ENCODE measurements at places on chromosomes 5 and 9.

GRCh38 chr9:110156902-110157301, 51.1 kb downstream of the C9orf152 start:
- DNase-seq = peak; percentile 63

- no peak for DNase-seq
Observed at GRCh38 chr5:139690064-139690802, 42.1 kb downstream of the CXXC5 start.

DNA sequence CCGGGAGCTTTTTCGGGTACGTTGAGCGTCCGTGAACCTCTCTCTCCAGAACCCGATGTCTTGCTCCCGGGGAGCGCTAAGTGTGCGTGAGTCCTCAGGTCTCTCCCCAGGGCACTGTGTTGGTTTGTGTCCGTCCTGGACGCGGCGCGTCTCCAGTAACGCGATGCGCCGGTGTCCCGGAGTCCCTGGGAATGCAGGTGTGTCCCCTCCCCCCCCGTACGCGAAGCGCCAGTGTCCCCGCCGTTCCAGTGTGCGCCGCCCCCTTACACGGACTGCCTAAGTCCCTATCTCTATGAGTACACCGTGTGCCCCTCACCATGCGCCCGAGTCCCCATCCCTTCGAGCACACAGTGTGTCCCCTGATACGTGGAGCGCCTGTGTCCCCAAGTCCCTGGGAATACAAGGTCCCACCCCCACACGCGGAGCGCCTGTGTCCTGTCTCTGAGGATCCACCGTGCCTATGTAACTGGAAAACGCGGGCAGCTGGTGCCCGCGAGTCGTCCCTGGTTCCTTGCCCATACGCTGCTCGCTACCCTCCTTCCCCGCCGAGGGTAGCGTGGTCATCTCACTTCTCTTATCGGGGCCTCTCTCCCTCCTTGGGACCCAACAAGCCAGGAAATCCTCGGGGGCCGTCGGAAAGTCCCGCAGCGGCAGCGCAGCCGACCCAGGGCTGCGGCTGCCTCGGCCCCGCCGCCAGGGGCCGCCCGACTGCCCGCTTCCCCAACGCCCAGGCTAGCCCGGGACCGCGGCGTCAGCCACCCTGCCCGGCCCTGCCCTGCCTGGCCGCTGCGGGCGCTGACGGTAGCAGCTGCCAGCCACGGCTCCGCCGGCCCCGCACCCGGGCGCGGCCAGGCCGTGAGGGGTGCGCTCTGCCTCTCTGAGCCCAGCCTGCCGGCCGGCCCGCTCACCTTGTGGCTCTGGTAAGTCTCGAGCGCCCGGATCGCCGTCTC, 709 bp downstream of the ELL2 start:
- DNase-seq = no peak

DNA sequence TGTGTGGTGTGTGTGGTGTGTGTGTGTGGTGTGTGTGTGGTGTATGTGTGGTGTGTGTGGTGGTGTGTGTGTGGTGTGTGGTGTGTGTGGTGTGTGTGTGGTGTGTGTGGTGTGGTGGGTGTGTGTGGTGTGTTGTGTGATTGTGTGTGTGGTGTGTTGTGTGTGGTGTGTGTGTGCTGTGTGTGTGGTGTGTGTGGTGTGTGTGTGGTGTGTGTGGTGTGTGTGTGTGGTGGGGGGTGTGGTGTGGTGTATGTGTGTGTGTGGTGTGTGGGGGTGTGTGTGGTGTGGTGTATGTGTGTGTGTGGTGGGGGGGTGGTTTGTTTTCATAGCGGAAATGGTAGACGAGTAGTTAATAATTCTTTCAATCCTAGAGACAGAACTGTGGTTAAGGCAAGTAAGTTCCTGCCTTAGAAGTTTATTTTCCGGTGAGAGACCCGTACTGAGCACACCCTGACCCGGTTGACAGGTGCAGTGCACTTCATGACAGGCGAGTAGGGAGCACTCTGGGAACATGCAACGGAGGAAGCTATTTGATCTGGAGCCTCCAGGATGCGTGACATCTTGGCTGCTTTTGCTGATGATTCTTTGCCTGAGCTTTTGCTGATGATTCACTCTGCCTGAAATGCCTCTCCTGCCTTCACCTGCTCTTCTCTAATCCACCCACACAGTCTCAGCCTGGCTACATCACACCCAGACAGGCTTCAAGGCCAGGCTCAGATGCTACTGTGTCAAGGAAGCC, 21.7 kb upstream of the FAT2 start:
- DNase-seq = no peak

GRCh38 chr5:73763300-73764032, 137.5 kb downstream of the ARHGEF28 start:
- peak; percentile 13 for DNase-seq

DNA sequence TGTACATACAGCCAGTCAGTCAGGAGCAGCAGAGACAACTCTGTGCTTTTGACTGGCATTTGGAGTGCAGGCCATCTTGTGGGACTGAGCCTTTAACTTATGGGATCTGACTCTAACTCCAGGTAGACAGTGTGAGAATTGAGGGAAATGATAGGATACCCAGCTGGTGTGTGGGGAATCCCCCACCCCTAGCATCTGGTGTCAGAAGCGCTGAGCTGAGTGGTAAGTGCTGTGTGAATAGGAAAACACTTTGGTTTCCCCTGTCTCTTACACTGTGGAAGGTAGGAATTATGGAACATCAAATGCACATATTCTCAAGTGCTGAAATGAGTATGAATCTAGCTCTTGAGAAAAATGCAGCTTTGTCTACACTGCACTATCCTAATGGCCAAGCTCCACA, 43.9 kb downstream of the CCDC125 start:
- DNase-seq = no peak

DNA sequence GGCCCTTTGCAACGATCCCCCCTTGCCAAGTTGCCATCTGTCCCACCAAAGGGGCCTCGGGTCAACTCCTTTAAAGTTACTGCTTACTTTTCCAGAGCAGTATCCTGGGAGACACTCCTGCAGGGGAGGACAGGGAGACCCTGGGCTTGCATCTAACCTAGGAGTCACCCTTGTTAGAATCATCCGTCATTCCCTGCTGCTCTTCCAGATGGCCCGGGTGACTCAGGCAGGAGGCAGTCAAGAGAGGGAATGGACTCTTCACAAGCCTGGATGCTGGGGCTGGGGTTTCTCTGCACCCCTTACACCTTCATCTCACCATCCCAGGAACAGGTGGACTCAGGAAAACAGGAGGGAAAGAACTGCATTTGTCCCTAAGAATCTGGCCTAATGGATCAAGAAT, 175.6 kb downstream of the GABBR2 start:
- no peak for DNase-seq

Measured in AG09309 (cell line).